ENCODE measurements at places on chromosomes 12 and 14.

DNA sequence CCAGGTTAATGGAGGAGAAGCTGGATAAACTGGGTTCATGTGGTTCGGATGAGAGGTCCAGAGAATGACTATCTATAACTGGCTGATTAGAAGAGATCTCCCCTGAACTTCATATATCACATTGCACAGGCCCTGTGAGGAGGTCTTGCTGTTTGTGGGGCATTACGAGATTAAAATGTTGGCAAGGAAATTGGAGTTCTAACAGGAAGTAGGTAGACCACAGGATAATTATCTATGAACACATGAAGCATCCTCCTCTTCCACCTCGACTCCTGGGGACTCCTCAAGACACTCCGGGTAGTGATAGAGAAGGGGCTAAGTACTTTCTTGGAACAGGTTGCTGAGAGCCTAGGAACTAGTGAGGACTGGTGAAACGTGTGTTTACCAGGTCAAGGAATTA is 418.8 kb downstream of the KCNH5 start:
- DNase-seq = no peak

DNA sequence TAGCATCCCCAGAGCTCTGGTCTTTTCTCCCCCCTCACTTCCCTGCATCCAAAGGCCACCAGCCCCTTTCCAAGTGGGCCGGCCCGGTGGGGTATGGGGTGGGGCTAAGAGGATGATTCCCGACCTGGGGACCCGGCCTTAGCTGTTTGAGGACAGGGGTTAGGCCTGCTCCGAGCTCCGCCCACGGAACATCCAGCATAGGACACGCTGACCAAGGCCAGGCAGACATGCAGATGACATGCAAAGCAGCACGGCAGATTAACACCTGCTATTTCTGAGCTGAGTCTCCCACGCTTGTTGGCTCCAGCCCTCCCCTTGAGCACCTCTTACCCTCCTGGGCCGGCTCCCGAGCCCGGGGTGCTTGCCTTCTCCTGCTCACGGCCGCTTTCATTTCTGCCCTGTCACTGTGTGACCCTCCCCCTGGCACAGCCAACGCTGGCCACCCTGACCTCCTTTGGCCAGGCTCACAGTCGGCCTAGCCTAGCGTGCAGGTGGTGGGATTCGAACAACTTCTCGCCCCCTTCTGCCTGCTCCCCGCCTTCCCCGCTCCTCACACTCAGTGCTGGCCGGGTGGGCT is 40.2 kb downstream of the TEAD4 start:
- DNase-seq = no peak

DNA sequence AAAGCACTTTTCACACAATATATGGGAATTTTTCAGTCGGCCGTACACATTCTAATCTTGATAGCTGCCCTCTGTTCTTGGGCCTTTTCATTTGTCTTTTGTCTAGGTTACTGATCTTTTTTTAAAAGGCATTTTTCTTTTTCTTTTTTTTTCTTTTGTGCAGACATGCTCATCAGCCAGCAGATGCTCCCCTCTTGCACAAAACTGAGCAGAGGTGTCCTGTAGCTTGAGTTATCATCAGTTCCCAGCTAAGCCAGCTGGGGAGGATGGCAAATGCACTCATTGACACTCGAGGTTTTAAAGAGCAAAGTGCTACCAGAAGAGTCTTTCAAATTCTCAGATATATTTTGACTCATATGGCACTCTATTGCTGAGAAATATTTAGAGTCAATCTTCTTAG is 913.9 kb upstream of the SEL1L start:
- no peak for DNase-seq

DNA sequence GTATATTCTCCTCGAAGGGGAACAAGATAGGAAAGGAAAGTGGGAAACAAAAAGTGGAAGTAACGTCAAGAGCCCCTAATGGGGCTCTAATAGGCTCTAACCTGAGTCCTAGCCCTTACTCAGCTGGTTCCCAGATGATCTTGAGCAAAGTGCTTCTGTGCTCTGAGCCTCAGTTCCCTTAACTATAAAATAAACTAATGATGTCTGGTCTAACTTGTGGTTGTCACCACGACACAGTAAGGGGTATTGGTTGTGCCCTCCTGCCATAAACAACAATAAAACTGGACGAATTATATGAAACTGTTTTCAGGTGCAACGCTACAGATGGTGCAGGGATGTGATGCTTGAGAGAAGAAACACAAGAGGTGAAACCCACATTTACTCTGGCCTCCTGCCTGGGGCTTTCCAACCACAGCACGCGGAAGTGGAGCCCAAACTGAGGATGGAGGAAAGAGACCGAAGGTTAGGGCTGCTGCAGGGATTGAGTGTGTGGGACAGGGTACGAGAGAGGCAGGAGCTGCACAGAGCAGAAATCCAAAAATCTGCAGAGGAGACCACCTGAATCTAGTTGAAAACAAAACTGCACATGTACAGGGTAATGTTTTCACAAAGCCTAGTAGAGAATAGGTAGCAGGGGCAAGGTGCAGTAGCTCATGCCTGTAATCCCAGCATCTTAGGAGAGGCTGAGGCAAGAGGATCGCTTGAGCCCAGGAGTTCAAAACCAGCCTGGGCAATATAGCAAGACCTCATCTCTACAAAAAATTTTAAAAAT is 45.6 kb upstream of the BCL2L14 start:
- DNase-seq = no peak

DNA sequence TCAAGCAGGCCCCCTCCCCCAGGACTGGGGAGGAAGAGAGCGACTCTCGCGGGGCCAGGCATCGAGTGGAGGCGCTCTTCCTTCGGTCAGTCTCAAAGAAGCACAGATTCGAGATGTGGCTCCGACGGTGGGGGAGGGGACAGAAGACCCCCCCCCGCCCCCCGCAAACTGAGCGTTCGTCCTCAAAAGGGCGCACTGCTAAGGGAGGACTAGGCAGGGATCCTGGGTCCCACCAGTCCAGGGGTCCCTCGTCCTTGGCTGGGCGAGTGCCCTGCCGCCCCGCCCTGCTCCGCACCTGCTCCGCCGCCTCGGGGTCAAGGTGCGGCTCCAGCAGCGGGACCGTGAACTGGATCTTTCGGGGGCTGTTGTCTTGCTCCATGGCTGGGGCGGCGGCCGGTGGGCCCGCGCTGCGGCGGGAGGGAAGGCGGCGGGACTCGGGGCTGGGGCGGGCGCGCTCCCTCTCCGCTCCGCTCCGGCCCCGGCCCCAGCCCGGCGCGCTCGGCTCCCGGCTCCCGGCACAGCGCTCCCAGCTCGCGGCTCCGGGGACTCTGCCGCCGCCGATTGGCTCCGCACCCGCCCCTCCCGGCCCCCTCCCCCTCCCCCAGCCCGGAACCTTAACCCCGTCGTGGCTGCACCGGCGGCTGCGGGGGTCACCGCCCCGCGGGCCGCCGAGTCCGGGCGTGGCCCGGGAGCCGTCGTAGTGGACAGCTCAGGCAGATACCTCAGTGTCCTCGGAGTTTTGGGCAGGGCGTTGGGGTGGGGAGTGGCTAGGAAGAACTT is at the start of gene PPP1R1A:
PPP1R1A (minus strand) TSS at position 550 of the 780 bp plus-strand sequence; CDS start at position 379, 171 bp downstream.
- DNase-seq = no peak

All from NCI-H1436 treated with DMSO at 0.1 percent for 48 hours (cell line).